Upper lobe of right lung (tissue), 1 donor: ENCODE measurements at places on chromosomes 11 and 22.
A peak's percentile ranks its signal among the peaks of the same experiment; 100 is the strongest.

DNA sequence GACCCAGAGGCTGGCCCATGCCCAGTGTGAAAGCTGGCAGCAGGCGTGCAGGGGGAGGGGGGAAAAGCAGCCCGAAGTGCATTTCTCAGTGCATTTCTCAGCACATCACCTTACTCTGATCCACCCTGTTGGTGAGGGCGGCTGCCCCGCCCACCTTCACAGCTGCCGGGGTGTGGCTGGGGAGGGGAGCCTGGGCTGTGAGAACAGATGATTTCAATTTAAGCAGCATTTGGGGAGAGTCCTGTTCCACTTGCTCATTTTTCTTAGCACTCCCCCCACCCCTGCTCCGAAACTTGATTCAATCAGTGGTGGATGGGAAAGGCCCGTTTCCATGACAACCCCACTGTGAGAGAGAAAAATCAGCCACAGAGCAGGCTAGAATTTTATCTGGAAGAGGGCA lies 84.8 kb downstream of the SNX19 start:
- DNase-seq = no peak

GRCh38 chr11:17652556-17652955 lies 66.8 kb upstream of the MYOD1 start:
- no peak for DNase-seq

DNA sequence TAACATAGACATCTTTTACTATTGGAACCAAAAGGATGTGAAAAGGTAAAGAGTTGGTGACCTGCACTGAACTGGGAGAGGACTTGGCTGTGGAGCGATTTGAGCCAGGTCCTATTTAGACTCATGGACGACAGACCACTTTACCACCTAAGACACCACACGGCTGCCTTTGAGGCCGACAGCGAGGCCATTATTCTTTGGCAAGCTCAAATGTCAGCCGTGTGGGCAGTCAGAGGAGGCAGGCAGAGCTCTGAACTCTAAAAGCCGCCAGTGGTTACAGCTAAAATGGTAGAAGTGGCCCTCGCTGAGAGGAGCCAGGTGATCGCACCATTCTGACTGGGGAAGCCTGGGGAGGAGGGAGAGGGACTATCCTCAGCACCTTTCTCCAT lies 50.5 kb downstream of the SCUBE1 start:
- no peak for DNase-seq

GRCh38 chr22:18136563-18137320 lies 13.2 kb upstream of the USP18 start:
- DNase-seq = peak; percentile 17

DNA sequence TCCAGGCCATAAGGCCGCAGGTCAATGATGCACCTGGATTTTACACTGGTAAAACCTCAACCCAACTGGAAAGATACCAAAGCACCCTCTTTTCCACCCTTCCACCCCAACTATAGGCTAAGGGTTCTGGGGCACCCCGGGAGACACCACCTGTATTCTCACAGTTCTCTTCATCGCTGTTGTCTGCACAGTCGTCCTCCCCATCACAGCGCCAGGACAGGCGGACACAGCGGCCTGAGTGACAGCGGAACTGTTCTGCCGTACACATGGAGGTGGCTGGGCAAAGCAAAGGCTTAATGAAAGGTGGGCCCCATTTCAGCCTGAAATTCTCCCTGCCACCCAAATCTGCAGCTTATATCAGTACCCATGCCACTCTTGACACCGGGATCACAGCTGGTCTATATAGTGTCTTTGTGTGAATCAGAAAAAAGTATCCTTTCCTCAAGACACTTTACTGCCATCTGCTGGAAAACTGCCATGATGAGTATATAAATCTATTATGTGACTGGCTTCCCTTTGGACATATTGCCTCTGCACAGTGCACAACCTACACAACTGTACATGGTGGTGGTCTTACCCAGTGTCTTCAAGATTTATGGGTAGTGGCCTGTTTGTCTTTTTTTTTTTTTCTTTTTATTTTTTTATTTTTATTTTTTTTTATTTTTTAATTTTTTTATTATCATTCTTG lies 21.5 kb downstream of the LRP4 start:
- no peak for DNase-seq

- no peak for DNase-seq
Observed at GRCh38 chr11:102891736-102892135, 17.0 kb upstream of the MMP12 start.

DNA sequence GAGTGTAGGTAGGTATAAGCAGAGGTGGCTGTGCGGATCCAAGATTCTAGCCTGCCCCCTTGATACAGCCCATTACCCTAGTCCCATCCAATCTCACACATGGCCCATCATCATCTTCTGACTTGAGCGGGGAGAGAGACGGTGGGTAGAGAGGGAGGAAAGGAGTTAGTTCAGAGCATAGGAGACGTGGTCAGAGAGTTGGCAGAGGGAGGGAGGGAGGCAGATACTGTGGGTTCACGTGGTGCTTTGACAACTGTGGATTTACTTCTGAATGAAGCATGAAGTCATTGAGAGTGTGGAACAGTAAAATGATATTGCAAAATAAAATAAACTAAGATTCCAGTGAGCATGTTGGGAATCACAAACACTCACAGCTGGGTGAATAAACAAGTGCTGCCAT lies 31.4 kb upstream of the VPREB1 start:
- no peak for DNase-seq

- DNase-seq = peak; percentile 92
Observed at GRCh38 chr22:35430897-35431322, 31.0 kb downstream of the MCM5 start.

GRCh38 chr11:23539556-23539955 lies 679.3 kb upstream of the CCDC179 start:
- DNase-seq = no peak

DNA sequence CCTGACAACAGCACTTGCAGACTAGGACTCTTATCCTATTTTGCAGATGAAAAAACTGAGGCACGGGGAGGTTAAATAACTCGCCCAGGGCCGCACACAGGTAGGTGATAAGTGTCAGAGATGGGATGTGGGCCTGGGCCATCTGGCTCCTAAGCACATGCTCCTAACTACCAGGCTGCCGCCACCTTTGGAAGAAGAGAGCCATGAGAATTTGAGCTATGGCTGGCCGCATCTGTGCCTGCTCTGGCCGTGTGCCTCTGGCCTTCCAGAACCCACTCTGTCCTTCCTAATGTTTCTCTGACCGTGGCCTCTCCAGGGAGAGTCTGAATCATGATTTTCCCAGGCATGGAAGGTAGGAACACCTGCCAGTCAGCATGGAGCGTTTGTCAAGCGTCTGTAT lies 15.3 kb upstream of the IL2RB start:
- DNase-seq = peak; percentile 31
